H7 (cell line): ENCODE measurements at places on chromosomes 6 and 20.

DNA sequence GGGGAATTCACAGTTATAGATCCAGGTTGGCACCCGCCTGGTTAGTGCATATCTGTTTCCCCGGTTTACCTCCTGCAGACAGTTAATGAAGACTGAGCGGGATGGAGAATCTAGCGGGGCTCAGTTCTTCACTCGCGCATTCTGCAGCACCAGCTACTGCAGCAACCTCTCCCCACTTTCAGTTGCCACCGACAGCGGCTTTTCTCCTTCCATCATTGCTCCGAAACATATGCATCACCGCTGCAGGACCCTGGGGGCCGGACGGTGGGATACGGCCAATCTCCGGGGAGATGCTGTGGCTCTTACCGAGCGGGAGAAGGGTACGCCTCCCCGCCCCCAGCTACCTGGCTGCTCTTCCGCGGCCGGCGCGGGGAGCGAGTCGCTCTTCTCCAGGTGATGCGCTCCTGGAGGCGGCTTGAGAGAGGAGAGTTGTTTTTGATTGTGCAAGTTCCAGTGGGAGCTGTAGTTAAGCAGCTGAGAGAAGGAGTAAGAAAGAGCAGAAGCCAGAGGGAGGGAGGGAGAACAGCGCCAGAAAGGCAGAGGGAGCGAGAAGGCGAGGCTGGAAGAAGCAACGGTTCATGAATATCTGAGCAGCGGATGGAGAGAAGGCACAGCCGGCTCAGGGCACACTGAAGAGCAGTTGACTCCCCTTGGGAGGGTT lies at the start of gene SGK1:
Gene SGK1, minus strand, starts transcription at position 642 of the 661 bp plus-strand sequence. CDS start 652 bp downstream, outside the sequence.
- DNase-seq: peak; percentile 66

DNA sequence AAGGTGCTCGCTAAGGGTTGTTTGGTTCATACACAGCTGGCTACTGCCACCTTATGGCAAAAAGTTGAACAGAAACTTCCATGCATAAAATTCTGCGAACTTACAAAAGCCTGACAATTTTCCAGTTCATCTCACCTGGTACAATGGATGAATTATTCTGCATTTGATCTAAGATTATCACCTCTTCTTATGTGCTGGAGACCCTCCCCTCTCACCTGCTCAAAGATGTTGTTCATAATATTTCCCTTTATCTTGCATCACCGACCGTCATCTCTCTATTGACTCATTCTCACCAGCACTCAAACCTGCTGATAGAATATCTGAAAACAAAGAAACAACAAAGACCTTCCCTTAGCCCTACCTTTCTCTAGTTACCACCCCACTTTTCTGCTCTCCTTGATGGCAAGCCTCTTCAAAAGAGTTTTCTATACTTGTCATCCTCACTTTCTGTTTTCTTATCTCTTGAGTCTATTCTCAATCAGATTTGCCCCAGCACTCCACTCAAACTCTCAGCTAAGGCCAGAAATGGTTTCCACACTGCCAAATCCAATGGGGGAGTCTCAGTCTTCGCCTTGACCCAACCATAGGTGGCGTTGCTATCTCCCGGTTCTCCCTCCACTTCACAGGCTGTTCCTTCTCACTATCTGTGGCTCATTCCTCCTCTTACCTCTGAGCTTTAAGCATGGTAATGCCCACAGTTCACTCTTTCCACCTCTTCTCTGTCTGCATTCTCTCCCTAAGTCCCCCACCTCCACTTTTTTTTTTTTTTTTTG lies 25.8 kb downstream of the SNRNP48 start:
- DNase-seq: peak; percentile 43

DNA sequence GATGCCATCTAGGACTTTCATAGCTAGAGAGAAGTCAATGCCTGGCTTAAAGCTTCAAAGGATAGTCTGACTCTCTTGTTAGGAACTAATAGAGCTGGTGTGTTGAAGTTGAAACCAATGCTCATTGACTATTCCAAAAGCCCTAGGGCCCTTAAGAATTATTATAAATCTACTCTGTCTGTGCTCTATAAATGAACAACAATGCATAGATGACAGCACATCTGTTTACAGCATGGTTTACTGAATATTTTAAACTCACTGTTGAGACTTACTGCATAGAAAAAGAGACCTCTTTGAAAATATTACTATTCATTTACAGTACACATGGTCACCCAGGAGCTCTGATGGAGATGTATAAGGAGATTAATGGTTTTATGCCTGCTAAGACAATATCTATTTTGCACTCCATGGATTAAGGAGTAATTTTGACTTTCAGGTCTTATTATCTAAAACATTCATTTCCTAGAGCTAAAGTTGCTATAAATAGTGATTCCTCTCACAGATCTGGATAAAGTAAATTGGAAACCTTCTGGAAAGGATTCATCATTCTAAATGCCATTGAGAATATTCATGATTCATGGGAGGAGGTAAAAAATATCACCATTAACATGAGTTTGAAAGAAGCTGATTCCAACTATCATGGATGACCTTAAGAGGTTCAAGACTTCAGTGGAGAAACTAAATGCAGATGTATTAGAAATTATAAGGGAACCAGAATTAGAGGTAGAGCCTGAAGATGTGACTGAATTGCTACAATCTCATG lies 763.5 kb upstream of the MAP3K7 start:
- no peak for DNase-seq

- no peak for DNase-seq
Observed at GRCh38 chr6:144378437-144378836, 93.3 kb downstream of the UTRN start.

GRCh38 chr6:11343963-11344723 lies 111.7 kb upstream of the NEDD9 start:
- DNase-seq: no peak

- DNase-seq: no peak
Observed at GRCh38 chr6:125910527-125910926, 46.0 kb upstream of the HINT3 start.

DNA sequence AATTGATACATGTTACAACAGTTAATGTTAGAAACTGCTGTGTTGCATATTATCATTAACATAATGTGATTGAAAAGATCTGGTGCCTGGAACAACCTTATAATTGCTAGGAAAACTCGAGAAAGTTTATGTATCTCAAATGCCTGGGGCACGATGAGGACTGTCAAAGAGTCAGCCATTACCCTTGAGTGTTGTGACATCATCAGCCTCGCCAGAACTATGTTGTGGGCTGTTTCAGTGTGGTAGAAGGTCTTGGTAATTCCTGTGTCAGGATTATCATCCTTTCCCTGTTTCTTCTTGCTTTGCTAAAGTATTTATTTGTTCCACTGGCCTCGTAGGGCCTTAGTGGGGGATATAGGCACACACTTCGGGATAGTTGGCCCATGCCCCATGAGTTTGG lies 185.1 kb downstream of the DTNBP1 start:
- DNase-seq: no peak

GRCh38 chr6:3545156-3545555 lies 88.3 kb upstream of the SLC22A23 start:
- DNase-seq: no peak

DNA sequence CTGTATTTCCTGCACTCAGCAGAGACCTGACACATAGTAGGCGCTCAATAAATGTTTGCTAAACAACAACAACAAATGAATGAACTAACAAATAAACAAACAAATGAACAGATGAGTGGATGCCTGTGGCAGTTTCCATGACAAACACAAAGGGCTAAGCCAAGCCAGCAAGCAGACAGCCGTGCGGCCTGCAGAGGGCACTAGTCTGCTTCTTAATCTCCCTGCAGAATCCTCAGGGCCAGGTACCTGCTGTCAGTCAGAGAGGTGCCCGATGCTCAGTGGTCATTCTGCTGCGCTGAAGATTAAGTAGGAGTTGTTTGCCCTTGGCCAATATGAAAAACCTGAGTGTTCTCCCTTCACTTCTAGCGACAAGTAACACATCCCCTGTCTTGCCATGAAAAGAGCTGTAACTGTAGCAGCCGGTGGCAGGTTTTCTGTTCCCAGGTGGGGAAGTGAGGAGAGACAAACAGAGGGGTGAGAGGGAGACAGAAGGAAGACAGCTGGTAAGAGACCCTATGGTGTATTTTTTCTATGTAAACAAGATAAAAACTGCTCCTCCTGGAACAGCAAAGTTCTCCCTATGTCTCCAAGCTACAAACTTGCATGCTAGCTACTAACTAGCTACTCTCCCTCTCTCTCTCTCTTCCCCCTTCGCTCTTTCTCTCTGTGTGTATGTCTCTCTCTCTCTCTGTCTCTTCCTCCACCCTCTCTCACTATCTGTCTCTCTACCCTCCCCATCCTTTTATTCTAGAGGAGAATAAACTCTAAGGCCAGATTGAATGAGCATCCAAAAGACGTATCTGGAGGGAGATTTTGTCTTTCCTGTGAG lies at the start of gene MC3R:
Gene MC3R, plus strand, starts transcription at position 779 of the 829 bp plus-strand sequence. CDS start 112 bp downstream, outside the sequence.
- peak; percentile 11 for DNase-seq

- DNase-seq: no peak
Observed at GRCh38 chr6:11370191-11371018, 137.9 kb upstream of the NEDD9 start.

DNA sequence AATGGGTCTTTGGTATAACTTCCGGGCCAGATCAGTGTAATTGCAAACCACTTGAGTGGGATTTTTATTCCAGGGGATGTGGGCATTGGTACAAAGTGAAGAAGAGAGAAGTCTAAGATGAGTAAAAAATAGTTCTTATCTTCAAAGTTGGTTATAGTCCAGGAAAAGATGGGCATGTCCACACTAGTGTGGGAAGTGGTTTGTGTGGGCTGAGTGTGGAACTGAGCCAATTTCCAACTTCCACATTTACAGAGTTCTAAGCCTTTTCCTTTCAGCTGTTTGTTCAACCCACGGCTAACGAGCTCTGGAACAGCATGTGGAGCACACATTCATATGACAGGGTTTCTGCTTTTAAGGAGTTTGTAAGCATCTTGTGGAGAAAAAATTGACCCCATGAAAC lies 72.3 kb upstream of the IFNGR1 start:
- DNase-seq: no peak

GRCh38 chr6:126147291-126147815 lies 161.0 kb downstream of the TRMT11 start:
- DNase-seq: no peak

DNA sequence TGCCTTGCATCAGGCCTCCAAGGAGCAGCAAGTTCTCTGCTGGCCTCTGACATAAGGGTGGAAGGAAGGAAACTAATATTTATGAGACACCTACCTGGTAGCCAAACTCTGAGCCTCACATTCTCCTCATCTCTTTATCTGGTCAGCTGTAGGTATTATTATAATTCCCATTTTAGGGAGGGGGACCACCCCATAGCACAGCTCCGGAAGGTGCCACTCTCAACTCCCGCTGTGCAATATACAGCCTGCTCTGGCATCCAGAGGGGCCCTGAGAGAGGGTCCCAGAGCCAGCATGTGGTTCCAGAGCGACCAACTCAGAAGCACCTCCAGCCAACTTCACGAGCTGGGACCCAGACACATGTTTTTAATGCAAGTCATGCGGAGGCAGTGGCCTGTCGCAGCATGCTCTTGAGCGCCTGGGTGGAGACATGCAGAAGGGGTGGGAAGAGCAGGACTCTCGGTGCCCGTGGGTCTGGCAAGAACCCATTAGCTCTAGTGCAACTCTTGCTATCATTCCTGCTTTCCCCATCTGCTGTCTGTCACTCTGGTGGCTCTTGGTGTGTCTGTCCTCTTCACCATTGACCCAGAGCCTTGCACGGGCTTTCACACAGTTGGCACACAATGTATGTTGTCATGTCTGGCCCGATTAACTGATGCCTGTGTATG lies 15.0 kb upstream of the MYMX start:
- no peak for DNase-seq

- DNase-seq: no peak
Observed at GRCh38 chr6:35242906-35243305, 16.6 kb upstream of the ZNF76 start.

DNA sequence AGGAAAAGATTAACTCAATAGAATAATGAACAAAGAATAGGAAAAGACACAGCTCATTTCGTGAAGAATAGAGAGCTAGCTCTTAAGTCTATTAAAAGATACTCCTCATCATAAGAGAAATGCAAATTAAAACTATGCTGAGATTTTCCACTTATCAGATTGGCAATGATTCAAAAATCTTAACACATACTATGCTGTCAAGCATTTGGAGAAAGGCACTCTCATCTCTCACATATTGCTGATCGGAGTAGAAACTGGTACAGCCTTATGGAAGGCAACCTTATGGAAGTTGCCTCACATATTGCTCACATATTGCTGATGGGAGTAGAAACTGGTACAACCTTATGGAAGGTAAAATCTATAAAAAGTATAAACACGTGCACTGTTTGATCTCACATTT lies 21.4 kb upstream of the PLAGL1 start:
- DNase-seq: no peak

DNA sequence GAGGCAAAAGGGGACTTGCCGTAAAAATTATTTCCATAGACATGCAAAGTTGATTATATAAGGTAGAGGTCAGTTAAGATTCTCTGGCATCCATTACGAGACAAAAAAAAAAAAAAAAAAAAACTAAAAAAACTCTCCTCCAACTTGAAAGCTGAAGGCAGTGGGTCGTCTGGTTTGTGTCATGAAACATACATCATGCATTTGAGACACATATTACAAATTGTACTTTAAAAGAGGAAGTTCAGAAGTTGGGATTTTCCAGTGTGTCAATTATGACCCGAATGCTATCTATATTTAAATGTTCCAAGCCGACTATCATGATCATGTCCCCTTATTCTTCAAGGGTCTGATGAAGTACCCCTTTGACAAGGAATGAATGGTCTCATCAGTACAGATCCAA lies 125.1 kb downstream of the ZNF217 start:
- DNase-seq: no peak

DNA sequence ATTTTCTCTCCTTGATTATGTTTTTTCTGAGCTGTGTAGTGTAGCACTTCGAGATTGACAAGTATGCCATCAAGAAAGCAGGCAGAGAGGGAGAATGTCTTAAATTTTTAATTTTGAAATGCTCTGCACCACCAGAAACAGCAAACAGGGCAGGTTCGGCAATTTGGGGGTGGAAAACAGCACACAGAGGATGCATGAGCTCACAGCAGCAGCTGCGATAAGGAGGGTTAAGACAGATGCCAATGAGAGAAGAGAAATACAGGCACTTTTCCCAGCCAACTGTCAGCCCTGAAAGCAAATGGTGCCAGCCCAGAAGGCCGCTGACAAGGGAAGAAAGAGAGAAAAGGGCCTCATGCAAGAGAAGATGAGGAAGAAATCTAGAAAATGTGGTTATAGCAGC lies 15.1 kb upstream of the SNRPB2 start:
- DNase-seq: no peak

DNA sequence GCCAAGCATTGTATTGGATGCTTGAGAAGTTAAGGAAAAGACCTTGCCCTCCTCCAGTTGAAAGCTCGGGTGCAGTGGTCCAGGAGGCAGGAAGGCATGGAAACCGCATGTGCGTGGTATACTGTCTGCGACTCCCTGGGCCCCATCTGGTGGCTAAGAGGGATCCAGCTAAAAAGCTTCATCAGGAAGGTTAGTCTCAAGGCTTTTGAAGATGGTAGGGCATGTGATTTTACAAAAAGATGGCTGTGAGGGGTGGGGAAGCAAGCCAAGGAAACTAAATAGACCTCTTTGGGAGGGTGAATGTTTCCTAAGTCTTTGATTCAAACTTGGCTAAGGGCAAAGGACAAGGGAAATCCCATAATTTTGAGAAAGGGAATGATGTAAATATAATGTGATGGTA lies 109.1 kb upstream of the TIAM2 start:
- DNase-seq: no peak
